Neural crest cell (in vitro differentiated cells): ENCODE measurements at places on chromosomes 16 and 17. TPM values are rescaled to one million over a fixed set of nuclear protein-coding genes. Genes with fewer than 3 reads are reported as not detected.

DNA sequence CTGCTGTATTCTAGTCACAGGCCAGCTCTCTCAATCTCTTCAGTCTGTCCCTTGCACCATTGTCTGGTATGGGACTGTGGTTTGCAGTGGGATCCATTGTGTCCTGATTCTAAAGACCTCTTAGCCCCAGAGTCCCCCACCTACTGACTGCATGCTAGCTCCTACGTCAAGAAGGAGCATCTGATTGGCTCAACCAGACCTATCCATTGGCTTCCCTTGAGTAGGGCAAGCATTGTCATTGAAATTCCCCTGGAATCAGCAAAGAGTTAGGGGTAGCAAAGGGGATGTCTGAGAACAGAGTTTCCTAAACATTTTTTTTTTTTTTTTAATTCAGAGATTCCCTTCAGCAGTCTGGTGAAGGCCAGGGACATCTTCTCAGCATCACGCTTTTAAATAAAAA lies 175.3 kb upstream of the MPHOSPH6 start:
- no peak for DNase-seq

DNA sequence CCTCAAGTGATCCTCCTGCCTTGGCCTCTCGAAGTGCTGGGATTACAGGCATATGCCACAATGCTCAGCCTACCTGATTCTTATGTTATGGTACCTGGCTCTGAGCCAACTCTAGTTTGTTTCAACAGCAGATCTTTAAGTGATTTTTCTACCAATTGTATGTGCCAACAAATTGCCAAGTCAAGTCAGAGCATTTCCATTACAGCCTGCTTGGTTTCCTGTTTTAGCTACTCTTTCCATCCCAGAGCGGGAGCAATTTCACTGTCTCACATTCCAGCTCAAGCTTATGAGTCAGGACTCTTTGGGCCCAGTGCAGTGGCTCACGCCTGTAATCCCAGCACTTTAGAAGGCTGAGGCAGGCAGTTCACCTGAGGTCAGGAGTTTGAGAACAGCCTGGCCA lies 30.8 kb upstream of the RBBP6 start:
- DNase-seq = no peak

- DNase-seq = no peak
These were observed 34.8 kb downstream of the CMTM3 start for GRCh38 chr16:66639091-66639885.

DNA sequence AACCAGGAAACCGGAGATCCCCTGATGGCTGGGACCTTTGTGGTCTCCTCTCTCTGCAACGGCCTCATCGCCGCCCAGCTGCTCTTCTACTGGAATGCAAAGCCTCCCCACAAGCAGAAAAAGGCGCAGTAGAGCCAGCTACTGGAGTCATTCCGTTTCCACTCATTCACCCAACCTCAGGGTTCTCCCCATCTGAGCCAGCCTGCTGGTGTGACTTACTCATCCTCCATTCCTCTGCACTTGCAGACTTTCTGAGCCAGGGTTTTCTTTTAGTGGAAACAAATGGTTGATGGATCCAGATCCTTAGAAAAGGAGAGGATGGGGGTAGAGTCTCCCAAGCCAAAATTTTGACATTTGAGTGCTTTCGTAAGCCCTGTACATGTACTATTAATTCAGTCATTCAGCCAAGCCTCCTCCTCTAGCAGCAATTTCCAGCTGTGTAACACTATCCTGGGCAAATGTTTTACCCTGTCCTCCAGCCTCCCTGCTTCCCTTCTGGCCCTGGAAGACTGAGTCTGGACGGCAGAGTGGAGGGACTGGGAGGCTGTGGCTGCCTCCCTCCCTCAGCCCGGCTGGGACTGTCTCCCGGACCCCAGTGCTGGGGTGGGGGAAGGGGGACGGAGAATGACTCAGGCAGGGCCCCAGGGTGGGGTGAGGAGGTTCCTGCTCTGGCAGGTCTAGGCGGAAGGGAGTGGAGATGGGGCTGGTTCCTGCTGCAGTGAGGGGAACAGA lies 2.3 kb downstream of the SOX15 start:
- no peak for DNase-seq

DNA sequence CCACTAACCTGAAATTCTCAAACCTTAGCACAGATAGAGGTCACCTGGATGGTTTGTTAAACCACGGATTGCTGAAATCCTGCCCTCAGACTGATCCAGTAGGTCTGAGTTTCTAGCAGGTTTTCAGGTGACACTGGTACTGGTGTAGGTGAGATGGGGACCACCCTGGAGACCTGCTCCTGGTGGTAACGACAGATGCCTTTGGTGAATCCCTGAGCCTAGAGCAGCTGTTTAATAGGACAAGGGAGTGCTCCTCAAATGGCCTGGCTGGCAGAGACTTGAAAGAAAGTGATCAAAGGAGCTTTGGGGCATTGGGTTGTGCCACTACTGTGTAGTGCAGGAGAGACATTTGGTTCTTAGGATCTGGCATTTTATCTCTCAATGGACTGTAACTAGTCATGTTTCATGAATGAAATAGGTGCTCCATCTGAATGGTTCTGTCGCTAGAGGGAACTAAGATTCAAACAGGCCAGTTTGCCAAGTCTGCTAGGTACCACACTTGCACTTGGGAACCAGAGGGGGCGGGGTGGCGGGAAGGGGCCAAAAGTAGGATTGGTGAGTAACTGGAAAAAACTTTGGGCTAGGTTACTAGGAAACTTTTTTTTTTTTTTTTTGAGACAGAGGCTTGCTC lies 2.9 kb upstream of the IFI35 start:
- no peak for DNase-seq

DNA sequence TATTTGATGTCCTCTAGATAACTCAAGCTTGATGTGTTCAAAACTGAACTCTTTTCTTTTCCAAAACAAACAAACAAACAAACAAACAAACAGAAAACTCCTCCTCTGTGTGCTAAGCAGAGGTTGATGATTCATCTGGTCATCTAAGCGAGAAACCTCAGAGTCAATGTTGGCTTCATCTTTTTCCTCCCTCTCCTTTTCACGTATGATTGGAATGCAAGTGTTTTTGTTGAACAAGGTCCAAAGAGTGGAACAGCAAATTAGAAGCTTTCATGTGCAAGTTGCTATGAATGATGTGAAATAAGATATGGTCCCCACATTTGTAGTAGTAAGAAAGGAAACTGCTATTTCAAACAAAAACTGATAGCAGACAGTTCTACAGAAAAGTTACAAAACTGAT lies 52.5 kb downstream of the TBX4 start:
- no peak for DNase-seq

DNA sequence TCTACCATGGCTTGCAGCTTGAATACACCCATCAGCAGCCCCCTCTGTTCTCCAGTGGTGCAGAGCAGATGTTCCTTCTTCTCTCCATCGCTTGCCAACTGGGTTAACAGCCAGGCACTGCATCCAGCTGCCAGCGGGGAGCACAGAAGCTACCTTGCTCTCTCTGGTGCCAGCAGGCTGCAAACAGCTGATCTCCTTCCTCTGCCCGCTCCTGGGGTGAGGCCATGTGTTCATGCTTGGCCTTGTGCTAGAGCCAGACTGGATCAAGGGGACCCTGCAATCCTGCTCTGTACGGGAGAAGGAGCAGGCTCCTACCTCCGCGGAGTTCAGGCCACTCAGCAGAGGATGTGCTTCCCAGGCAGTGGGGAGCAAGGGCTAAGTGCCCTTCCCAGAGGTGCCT lies 24.1 kb upstream of the ENGASE start:
- no peak for DNase-seq

GRCh38 chr16:974001-974601 lies 3.3 kb upstream of the LMF1 start:
- no peak for DNase-seq

DNA sequence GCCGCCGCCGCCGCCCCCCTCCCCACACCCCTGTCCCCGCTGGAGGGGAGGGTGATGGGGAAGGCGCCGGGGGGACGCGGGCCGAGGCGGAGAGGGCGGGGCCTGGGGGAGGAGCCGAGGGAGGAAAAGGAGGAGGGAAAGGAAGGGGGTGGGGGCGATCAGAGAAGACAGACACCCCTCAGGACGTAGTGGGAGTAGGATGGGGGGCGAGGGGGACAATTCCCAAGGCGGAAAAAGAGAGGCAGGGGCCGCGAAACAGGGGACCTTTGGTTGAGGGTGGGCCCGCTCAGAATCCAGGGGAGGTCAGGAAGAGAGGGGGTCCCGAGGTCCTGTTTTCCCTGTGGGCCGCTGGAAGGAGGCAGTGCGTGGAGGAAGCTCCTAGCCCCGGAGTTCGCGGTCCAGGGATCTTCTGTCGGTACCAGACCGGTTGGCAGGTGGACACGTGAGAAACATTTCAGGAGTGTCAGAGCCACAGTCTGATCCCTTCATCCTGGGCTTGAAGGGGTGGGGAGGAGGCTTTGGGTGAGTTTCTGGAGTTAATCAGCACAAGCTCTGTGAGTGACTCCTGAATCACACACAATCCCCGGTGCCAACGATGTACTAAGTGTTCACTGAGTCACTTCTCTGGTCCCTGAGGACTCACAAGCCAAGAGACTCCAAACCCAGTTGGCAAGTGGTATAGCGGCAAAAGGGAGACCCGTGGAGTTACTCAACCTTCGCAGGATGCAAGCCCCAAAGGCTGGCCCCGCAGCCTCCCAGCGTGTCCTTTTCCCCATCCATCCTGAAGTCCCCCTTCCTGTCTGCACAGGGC lies at the start of gene XYLT1:
Gene XYLT1, minus strand, starts transcription at position 53 of the 811 bp plus-strand sequence. CDS start 164 bp downstream, outside the sequence.
- peak; percentile 51 for DNase-seq

- DNase-seq = no peak
These were observed 6.5 kb upstream of the PNPO start for GRCh38 chr17:47934856-47935255.

DNA sequence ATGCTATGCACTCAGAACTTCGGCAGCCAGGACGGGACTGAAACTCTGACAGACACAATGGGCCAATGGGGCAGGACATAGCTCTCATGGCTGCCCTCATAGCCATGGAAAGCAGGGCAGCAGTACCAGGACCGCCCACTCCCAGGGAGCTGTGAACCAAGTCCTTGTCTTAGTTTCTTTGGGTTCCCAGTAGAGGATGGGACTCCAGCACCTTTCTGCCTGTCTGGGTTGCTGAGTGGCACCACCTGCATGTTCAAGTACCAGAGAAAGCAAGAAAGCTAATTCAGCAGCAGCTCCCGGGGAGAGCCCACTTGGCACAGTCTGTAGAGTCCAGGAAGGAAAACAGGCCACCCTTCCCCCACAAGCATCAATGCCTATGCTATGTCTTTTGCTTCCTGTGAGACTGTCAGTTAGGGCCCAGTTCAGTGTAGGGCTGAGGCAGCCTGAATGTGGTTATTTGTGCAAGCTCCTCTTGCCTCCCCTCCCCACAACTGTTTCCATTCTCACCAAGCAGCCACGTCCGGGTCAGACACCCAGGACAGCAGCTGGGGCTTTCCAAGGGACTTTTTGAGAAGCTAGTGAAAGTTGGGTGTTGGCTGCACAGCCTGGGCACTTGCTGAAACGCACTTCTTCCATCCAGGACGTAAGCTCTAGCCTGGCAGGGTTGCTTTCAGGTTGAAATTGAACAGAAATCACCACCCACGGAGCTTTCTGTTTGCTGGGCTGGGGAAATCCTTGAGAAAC lies 7.8 kb downstream of the SUPT4H1 start:
- no peak for DNase-seq

GRCh38 chr17:29190592-29191207 lies 10.5 kb upstream of the MYO18A start:
- DNase-seq = no peak

- no peak for DNase-seq
These were observed 157.9 kb downstream of the IRX3 start for GRCh38 chr16:54128629-54129234.

GRCh38 chr17:6361733-6362132 lies 73.2 kb downstream of the AIPL1 start:
- no peak for DNase-seq

GRCh38 chr17:20200016-20200795 lies 191.0 kb downstream of the SPECC1 start:
- DNase-seq = no peak

DNA sequence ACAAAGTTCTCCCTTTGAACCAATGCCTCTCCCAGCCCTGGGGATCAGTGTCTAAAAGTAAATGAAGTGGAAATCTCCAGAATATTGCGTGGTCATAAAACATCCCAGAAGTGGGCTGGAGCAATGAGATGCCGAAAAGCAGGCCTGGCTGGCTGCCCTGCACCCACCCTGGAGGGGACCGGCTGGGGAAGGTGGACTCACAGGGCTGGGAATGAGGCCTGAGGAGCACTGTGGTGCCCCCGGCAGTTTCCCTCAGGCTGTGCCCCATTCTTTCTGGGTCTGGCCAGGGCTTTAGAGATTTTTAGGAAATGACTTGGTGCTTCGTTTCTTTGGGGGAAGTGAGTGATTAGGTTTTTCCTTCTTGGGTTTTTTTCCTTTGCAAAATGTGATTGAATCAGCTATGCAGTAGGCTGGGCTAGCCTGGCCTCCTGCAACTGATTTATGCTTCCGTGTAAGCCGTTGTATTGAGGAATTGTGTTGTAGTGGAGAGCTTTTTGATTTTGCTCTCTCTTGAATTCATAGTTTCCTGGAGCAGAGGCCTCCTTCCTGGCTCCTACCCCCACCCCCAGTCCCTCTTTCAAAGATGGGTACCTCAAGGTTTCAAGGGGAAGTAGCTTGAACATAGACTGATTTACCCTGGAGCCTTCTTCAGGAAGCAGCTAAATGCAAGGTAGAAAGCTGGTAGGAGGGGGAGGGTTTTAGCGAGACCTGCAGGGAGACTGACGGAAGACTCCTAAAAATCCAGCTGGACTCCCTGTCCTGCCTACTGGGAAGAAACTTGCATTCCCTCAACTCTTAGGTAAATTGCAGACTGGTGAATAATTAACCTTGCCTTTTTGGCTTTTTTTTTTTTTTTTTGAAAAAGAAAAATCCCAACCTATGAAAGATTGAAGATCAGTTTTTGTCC lies 170.2 kb downstream of the RAB11FIP4 start:
- DNase-seq = no peak

- no peak for DNase-seq
These were observed 73.9 kb downstream of the CEP95 start for GRCh38 chr17:64580384-64581315.

DNA sequence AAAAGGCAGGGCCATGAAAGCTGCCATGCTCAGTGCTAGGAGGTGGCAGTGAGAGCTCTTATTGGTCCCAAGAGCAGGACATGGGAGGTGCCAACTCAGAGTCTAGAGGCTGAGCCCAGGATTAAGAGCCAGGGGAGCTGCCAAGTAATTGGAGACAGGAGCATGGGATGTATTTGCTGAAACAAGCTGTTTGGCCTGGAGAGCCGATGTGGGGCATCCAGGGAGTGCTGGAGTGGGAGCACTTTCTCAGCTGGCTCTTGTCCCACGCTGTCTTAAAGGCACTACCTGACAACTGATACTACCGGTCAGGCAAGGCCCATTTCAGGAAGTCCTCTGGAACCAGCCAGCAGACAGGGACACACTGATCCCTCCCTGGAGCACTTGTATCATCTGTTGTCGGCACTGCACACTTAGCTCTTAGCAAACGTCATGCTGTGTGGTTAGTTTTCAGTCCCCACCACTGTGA lies 19.3 kb downstream of the ANKFN1 start:
- DNase-seq = no peak

The BFAR gene
- total RNA-seq = 72.7 and 74.5 TPM in 2 replicates

The ASIC2 gene
- 0.12 TPM in 1 of 2 replicates, not detected in the other for total RNA-seq

The USP43 gene
- total RNA-seq = 2.0 and 2.7 TPM in 2 replicates

The TMEM92 gene
- total RNA-seq = 3.0 and 3.5 TPM in 2 replicates

The OTOA gene
- 0.21 and 0.34 TPM in 2 replicates for total RNA-seq

The TUBG2 gene
- total RNA-seq = 18.7 and 20.7 TPM in 2 replicates

The CHST5 gene
- total RNA-seq = 1.3 and 1.5 TPM in 2 replicates
